Putamen (tissue), 1 donor: ENCODE measurements at places on chromosomes 3 and 15.

GRCh38 chr15:37764733-37765191 is 169.7 kb upstream of the TMCO5A start:
- no peak for DNase-seq

GRCh38 chr15:31302029-31302657 is 24.5 kb upstream of the KLF13 start:
- DNase-seq = no peak

- no peak for DNase-seq
Observed at GRCh38 chr3:148605521-148605920, 92.2 kb upstream of the AGTR1 start.

- DNase-seq = peak; percentile 67
Observed at GRCh38 chr15:38002883-38003477, 68.5 kb downstream of the TMCO5A start.

DNA sequence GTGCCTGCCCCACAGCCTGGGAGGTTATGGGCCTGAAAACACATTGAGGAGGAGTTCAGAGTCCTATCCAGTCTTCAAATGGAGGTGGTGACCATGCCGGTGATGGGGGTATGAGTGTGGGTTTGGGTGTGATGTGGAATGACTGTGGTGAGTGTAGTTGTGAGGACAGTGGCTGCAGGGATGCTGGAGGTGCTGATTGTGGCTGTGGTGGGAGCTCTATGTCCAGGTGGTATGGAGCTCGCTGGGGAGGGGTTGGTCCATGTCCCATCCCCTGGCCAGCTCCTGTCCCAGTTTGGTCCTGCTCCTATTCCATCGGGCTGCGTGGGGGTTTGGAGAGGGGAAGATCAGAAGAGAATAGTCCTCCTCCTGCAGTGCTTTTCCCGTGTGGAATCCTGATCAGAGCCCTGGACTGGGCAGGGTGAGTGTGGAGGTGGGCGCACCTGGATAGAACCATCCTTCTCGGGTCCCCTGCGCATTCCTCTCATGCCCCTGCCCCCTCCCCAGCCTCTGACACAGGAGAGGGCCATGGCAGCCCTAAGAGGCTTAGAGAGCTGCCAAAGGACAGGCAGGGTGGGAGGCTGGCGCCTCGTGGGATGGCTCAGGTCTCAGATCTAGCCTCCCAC is 23.0 kb upstream of the GOLGA6C start:
- no peak for DNase-seq

GRCh38 chr15:88255087-88255483 is 1.5 kb downstream of the NTRK3 start:
- no peak for DNase-seq

GRCh38 chr3:177123822-177124221 is 73.5 kb downstream of the TBL1XR1 start:
- DNase-seq = no peak

DNA sequence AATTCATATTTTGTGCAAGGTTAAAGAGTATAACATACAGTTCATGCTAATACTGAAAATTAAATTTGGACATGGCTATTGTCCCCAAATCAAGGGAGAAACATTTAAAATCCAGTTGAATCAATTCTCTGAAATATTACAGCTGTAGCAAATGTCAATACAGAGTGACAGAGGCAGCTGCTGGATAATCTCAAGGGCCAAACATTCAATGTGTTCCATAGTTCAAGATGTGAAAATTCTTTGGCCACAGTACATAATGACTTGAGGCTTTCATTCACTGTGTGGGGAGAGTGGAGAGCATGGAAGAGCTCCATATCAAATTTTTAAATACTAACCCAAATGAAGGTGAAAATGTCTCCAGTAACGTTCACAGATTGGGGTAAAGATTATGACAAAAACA is 1192.8 kb upstream of the CADM2 start:
- no peak for DNase-seq

- DNase-seq = peak; percentile 36
Observed at GRCh38 chr3:32885283-32885901, 66.1 kb upstream of the CCR4 start.

DNA sequence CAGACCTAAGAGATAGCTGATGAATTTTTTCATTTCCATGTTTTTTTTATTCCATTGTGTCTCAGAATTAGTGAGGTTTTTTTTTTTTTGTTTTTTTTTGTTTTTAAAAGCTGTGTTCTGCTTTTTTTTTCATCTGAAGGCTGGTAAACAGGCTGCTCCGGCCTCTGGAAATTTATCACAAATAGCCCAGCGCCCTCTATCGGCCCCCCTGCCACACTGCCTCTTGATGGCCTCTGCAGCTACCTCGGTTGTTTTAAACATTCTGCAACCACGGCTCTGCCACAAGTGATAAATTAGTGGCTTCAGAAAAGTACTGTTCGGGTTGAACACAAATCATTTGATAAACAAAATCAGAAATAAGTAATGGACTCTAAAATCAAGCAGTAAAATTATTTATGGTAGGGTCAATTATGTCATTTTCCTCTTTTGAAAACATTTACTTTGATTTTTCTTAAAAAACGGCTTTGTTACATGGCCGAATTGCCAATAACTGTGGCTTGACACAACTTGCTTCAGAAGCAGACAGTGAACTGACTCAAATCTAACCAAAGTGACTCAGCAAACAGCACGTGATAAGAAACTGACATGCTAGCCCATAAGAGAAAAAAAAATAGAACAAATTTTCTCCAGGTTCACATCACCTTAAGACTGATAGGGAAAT is 87.8 kb downstream of the RSL24D1 start:
- peak; percentile 50 for DNase-seq

- DNase-seq = no peak
Observed at GRCh38 chr3:47342151-47342550, 38.7 kb upstream of the PTPN23 start.

DNA sequence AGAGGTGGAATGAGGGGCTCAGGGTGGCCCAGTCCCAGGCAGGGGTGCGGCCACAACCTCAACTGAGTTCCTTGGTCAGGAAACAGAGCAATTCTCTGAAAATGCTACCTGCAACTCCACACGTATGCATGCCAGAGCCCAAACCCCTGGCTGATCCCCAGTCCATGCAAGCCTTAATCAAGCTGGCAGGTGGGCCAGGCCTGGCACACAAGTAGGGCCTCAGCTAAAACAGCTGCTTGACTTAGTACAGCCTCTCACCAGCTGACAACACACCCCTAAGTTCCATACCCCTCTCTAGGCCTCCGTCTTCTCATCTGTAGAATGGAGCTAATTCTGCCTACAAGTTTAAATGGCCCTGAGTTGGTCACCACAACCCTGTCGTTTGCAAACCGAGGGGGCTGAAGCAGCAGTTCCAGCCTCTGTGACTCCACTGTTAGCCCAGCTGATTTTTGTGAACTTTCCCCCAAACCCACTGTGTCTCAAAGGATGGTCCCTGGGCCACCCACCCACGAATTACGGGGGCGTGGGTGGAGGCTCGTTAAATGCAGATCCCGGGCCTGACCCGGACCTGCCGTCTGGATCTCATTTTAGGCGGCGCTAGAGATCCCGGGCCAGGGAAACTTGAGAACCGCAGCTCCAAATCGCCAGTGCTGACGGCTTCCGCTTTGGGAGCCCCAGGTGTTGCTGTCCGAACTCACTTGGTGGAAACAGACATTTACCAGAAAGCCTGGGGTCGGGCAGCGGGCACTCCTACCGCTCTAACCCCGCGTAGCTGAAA is 927 bp downstream of the CHDH start:
- DNase-seq = no peak

- no peak for DNase-seq
Observed at GRCh38 chr3:48057521-48057920, 41.3 kb upstream of the MAP4 start.

DNA sequence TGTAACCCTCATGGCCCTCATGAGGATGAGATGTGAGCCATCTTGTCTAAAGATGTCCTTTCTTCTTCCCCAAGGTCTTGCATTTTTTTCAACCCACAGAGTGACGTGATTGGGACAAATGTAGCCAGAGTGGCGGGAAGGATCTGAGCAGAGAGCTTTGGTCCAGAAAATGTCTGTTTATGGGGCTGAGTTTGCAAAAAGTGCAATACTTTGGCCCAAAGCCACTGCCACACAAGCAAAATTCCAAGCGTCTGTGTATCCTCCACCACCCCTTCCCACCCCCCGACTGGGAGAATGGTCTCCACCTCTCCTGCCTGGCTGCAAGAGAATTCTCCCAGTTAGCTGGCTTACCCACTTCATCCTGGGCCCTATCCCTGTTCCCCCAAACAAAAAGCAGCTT is 246.9 kb upstream of the LRIG1 start:
- no peak for DNase-seq

- DNase-seq = no peak
Observed at GRCh38 chr3:42129014-42129953, 38.1 kb downstream of the TRAK1 start.

DNA sequence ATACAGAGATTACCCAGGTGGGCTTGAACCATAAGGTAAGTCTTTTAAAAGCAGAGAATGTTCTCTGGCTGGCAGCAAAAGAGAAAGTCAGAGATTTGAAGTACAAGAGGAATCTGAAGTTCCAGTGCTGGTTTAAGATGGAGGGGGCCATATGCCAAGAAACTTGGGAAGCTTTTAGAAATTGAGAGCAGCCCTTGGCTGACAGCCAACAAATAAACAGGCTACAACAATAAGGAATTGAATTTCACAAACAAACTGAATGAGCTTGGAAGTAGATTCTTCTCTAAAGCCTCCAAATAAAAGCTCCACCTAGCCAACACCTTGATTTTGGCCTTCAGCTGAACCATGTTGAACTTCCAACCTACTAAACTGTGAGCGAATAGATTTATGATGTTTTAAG is 85.7 kb downstream of the TRIM42 start:
- no peak for DNase-seq

GRCh38 chr3:190542846-190543245 is 29.0 kb downstream of the IL1RAP start:
- DNase-seq = no peak

GRCh38 chr15:82566690-82567089 is 26.4 kb upstream of the RPS17 start:
- no peak for DNase-seq

DNA sequence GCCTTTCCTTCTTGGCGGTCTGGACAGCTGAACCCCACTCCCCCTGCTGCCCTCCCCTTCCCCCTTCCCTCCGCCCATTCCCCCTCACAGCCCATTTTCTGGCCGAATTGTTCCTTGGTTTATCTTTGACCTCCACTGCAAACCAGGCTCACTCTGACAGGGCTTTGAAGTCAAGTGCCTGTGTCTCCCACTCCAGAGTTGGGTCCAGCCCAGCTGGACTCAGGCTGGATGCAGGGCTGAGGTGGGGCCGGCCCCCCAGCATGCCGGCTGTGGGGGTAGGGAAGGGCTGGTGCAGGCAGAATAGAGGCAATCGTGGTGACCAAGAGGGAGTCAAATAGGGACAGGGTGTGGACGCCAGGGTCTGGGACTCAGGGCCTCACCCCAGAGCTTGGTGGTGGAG is 57.0 kb upstream of the MRPS22 start:
- DNase-seq = no peak

- no peak for DNase-seq
Observed at GRCh38 chr15:64928626-64929220, 17.0 kb downstream of the ANKDD1A start.

DNA sequence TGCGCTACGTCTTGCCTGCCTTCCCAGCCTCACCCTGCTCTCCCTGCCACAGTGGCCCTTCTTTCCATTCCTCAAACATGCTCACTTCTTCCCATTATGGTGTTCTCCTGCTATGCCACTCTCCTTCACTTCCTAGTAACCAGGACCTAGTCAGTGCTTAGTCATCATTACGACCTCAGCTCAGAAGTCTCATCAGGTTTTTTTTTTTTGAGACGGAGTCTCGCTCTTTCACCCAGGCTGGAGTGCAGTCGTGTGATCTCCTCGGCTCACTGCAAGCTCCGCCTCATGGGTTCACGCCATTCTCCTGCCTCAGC is 149.5 kb downstream of the GREM1 start:
- DNase-seq = no peak

DNA sequence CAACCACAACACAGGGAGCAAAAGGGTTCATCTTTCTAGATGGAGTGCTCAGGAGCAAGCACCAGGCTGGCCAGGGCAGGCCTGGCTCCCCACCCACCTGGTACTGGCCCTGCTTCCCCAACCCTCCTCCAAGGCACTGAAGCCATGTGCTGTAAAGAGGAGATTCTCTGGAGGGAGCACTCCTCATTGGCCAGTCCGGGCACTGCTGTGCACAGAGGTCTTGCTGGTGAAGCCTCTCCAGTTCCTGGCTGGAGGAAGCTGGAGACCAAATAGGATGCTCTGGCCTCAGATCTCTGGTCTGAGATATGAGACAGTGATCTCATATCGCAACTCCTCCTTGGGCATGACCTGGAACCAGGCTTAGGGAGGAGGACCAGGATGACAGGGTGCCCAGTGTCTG is 7.7 kb upstream of the SEMA3F start:
- no peak for DNase-seq

GRCh38 chr15:65836665-65837064 is 32.6 kb upstream of the RAB11A start:
- no peak for DNase-seq

GRCh38 chr15:101108461-101108775 is 143.4 kb downstream of the CHSY1 start:
- DNase-seq = no peak

GRCh38 chr3:156743859-156744258 is 69.5 kb downstream of the TIPARP start:
- no peak for DNase-seq

GRCh38 chr3:186286114-186286513 is 75.9 kb downstream of the DGKG start:
- no peak for DNase-seq

- no peak for DNase-seq
Observed at GRCh38 chr15:89822611-89822950, 7.9 kb upstream of the ANPEP start.

DNA sequence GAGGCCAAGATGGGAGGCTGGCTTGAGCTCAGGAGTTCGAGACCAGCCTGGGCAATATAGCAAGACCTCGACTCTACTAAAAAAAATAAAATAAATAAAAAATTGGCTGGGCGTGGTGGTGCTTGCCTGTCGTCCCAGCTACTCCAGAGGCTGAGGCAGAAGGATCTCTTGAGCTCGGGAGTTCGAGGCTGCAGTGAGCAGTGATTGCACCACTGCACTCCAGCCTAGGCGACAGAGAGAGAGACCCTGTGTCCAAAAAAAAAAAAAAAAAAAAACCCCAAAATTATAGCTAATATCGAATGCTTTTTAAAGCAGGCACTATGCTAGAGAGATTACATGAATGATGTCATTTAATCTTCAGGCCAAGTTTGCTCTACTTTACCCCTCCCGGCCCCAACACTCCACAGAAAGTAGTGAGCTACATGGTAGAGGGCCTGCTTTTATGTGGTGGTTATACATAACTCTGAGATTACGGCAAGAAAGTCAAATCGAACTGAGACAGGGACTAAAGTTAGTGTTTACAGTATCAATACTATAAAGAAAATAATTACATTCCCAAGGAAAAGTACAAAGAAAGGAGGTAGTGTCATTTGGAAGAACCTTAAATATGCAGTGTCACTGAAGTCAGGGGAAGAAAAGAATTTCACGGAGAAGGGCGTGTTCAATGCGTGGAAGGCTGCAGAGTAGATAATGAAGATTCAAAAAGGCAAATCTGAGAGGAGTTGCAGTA is 1.1 kb downstream of the ADPGK start:
- DNase-seq = no peak
